ENCODE measurements at places on chromosomes 16 and 17.

GRCh38 chr16:471353-472198 is 46.1 kb downstream of the RAB11FIP3 start:
- DNase-seq = peak; percentile 15

DNA sequence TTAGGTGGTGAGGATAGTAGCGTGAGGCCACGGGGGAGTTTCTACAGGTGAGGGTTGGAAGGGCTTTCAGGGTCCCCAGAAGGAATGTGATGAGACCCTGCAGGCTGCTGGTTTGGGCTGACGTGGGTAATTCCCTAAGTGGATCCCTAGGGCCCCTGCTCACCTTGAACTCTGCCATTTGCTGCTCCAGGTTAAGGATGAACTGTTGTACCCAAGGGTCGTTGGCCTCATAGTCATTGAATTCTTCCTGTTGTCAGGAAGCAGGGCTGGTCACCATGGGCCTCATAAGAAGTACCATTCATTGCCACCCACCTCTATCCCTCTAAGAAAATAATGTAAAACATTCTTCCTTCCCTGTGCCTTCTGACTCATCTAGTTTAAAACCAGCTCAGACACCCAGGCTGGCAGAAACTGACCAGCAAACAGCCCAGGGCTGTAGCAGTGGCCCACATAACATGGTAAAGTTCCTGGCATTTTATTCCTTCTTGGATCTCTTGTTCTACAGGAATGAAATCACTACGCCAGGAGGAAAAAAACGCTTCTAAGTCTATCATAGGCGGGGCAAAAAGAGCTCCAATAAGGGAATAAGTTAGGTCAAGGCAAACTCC is 27.6 kb downstream of the FCSK start:
- no peak for DNase-seq

GRCh38 chr17:1873418-1873817 is 43.6 kb downstream of the RPA1 start:
- no peak for DNase-seq

DNA sequence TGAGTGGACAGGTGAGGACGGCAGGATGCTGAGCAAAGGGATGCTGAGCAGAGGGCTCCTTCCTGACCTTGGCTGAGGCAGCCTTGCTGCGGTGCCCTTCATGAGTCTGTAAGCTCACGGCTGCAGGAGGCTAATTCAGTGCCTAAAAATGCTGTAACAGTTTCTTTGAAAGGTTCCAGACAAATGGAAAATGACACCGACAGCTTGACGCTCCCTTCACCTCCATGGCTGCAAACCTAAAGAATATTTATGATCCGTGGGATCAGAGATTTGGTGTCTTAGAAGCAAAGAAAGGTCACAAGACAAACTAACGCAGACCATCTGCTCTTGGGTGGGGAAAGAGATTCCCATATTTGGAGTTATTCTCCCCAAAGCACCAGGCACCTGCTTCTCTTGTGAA is 28.0 kb downstream of the TOM1L2 start:
- DNase-seq = no peak

GRCh38 chr17:42378359-42378958 is 9.8 kb downstream of the STAT3 start:
- no peak for DNase-seq

GRCh38 chr17:77147357-77147801 is 6.6 kb downstream of the SEC14L1 start:
- no peak for DNase-seq

Data from keratinocyte (primary cell).